ENCODE measurements at places on chromosomes 13 and 19.
A peak's percentile ranks its signal among the peaks of the same experiment; 100 is the strongest.

GRCh38 chr13:39016087-39016486 lies 21.8 kb downstream of the PROSER1 start:
- no peak for DNase-seq

- no peak for DNase-seq
These were observed 42.3 kb downstream of the RFX2 start for GRCh38 chr19:6067975-6068374.

GRCh38 chr13:39379118-39379517 lies 223.9 kb downstream of the LHFPL6 start:
- no peak for DNase-seq

DNA sequence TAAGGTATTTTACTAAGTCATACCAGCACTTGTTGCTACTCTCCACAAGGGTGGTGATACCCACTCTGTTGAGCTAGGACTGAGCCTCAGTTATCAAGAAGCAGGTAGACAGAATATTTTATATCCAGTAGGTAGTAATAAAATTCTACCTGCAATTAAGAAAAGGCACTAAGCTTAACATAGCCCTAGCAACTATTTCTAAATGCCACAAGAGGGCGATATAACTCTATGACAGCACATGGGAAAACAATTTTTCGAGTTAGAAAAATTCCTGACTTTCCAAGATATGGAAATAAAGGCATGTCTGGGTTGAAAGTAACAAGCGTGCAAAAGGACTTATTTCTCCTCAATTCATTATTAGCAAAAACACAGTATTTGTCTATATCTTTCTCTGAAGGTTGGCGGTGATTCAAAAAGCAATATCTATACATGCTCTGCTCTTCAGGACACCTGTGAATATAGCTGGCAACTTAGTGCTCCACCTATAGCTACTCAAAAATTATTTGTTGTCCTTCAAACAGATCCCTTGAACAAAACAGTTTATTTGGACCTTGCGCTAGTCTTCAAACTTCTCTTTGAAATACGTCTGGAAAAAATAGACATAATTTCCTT lies 14.7 kb downstream of the CCDC169 start:
- peak; percentile 48 for DNase-seq

- DNase-seq: peak; percentile 53
These were observed 83.3 kb downstream of the POSTN start for GRCh38 chr13:37515226-37515625.

- no peak for DNase-seq
These were observed 290.2 kb downstream of the ZNF536 start for GRCh38 chr19:30662211-30662861.

DNA sequence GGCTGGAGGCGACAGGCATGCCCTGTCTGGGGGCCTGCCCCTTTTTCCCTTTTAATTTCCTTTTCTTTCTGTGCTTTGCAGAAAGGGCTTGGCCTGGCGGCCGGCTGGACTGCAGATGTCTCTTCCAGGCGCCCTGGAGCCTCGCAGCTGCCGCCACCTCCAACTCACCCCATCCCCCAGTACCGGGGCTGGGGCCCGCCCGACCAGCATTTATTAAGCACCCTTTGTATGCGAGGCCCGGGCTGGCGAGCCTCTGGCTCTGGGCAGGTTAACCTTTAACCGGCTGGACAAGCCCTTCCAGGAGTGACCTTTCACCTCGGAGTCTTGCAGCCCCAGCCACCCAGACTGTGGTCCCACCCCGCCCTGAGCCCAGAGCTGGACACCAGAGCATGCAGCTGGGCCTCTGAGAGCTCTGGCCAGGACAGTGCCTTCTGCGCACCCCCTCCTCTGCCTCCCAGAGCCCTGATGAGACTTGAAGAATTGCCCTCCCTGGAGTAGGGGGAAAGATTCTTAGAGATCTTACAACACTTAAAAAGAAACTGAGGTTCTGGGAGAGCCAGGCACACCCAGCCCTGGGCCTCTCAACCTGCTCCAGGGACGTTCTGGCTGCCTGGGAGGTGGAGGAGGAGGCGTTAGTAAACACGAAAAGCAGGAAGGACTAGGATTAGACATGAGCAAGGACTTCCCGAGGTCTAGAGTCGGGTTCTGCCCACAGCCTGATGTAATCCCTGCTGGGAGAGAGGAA lies 1.1 kb upstream of the NR2F6 start:
- peak; percentile 33 for DNase-seq

DNA sequence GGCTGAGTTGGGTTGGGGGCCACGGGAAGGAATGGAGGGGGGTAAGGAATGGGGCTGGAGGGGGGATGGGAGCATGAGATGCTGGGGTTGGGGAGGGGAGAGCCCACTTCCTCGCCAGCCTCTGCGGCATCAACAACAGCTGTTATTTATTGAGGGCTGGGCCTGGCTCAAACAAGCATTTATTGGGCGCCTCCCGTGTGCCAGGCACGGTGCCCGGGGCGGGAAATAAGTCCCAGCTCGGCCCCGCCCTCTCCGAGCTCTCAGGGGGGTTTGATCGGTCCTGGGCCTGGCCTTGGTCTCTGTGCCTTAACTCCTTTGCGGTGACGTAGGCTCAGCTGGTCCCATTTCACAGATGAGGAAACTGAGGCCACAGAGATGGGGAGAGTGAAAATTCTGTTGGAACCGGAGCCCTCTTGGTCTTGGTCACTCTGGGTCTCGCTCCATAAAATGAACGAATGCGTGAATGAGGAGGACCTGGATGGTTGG lies 919 bp upstream of the ADAMTS10 start:
- DNase-seq: no peak

GRCh38 chr13:48564056-48564455 lies 31.2 kb upstream of the RCBTB2 start:
- peak; percentile 66 for DNase-seq

DNA sequence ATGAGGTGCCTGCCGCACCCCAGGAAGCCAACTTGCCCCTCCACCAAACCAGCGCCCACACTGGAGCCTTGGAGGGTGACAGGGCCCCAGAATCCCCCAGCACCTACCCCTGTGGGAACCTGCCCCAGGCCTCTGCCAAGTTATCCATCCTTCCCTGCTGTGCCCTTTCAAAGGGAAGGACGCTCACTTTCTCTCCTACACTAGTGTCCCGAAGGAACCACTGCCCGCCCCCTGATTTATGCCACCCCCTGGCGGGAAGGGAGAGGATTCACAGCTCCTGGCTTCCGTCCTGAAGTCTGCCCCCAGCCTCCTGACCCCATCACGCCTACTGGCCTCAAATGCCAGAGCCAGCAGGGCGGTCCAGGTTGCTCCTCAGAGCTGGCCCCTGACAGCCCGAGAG lies 1.4 kb downstream of the EVI5L start:
- no peak for DNase-seq

- no peak for DNase-seq
These were observed 553.1 kb downstream of the IRS2 start for GRCh38 chr13:109233293-109233692.

GRCh38 chr13:32783067-32783466 lies 196.8 kb downstream of the PDS5B start:
- DNase-seq: peak; percentile 24

DNA sequence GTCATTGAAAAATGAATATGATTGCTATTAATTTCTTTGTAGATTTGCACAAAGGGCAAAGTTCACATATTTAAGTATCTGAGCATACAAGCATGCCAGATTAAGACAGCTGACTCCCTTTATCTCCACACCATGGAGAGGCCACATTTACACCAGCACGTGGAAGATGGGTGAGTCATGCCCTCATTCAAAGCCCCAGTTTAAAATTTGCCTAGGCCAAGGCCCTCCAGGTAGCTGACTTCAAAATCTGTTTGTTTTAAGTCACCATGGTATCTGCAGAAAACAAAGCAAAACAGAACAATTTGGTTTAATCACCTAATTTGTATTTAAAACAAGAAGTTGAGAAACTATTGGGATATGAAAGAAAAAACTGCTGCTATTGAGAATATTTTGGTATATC lies 109.2 kb downstream of the ESD start:
- DNase-seq: peak; percentile 69

- DNase-seq: no peak
These were observed 8.7 kb downstream of the PLPP2 start for GRCh38 chr19:282501-282900.

DNA sequence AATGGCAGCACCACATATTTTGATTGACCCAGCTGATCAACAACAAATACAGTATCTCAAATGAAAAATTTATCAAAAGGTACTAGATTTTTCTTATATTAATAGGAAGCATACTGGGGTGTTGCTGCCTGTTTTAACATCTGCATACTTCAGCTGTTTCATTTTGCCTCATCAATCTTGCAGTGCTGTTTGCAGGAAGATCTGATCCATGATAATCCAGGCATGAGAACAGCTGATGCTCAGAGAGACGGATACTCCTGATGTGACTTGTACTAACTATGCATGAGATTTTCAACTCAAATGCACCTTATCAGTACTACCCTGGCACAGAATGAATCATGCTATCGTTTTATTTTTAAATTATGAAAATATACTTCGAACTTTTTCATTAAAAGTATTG lies 2136.8 kb downstream of the PCDH9 start:
- DNase-seq: peak; percentile 46

GRCh38 chr19:30132343-30133075 lies 190.5 kb downstream of the URI1 start:
- no peak for DNase-seq

- no peak for DNase-seq
These were observed 575 bp downstream of the SHFL start for GRCh38 chr19:10086591-10087192.

GRCh38 chr13:79943346-79944023 lies 397.4 kb downstream of the SPRY2 start:
- DNase-seq: peak; percentile 76

GRCh38 chr19:8696993-8697392 lies 1.6 kb downstream of the ACTL9 start:
- DNase-seq: no peak

- no peak for DNase-seq
These were observed 145.6 kb upstream of the GJB6 start for GRCh38 chr13:20377720-20378119.

DNA sequence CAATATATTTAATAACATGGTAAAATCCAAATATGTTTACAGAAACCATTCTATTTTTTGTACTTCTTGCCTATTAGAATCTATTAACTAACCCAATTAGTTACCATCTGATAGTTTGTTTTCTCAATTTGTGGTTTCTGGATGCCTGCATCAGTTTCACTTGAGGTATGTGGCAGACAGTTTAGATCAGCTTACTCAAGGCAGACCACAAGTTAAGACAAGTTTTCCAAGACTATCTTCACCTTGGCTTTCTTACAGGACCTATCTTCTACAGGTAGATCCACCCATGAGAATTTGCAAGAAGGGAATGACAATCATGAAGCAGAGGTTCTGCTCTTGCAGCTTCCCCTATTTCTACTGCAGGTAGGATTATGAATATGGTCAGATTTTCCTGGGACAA lies 458.6 kb downstream of the DACH1 start:
- no peak for DNase-seq

Measured in amniotic epithelial cell (primary cell).